CMK (cell line): ENCODE measurements at places on chromosomes 12 and 14.

GRCh38 chr14:23121361-23121771 lies 2.3 kb upstream of the CEBPE start:
- DNase-seq = no peak

- DNase-seq = no peak
Measured at GRCh38 chr14:82987502-82988124, 1454.0 kb upstream of the SEL1L start.

DNA sequence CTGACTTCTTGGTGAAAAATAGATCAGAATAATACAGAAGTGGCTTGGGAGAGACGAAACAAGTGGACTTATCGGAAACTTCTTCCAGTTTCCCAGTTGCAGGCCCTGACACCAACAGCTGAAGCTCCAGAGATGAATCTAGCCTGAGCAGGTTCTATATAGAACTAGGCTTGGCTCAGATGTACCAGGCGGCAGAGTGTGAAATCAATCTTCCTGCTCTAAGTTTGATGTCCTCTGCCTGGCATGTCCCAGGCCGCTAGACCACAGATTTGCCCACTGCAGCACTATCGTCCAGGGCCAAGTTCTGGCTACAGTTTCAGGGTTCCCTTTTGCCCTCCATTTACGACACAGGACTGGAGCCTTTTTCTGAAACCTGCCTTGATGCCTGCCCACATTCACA lies 91.3 kb upstream of the PLEKHA5 start:
- DNase-seq = no peak

DNA sequence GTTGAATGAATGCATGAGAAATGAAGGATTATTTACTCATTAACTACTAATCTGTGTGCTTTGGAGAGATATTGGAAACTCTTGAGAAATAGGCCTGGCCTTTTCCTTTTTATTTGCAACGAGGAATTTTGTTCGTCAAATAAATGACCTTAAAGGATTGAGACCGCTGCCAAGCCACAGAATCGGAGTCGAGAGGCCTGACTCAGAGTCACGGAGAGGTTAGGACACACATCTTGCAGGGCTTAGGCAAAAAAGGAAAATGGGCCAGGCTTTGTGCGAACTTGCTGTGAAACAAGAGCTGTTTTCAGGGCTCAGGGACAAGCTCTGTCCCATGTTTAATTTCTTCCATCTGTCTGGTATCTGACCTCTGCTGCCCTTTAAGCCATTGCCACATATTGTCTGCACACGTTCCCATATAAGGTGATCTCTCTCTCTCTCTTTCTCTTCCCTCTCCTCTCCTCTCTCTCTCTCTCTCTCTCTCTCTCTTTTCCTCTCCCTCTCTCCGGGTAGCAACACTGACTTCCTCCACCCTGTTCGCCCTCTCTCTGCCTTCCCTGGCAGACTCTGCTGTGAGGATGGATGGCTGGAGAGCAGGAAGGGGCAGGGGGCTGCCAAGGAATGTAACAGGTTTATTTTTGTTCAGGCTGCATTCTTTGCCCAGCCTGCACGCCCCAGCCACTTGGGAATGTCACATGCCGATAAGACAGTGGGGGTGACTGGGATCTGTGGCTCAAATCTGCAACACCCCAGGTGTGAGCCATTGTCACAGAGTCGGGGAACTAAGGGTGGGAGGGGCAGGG lies 14.9 kb upstream of the IFT81 start:
- DNase-seq = no peak

GRCh38 chr14:90093942-90094595 lies 32.3 kb downstream of the KCNK13 start:
- DNase-seq = no peak

GRCh38 chr12:67792185-67792584 lies 143.6 kb downstream of the DYRK2 start:
- no peak for DNase-seq

DNA sequence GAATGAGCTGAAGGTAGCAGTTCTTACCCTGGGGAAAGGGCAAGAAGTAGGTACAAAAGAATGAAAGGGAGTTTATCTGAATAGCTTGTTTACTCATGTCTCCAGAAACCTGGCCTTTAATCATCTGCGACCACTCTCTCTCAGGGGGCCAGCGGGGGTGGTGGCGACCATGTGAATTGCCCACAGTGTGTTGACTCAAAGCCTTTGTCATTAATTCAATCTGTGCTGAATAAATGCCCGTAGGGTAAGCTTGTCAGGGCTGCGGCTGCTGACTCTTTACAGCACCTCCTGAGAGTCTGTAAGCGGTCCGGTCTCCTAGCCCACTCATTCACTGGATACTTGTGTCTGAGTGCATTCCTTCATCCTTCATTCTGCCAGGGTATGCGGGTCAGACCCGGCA lies 874.4 kb downstream of the SLC6A15 start:
- no peak for DNase-seq
